ENCODE measurements at places on chromosomes 1 and 21. TPM values are rescaled to one million over a fixed set of nuclear protein-coding genes. Genes with fewer than 3 reads are reported as not detected.

COA7 gene
- total RNA-seq: 6.3 TPM

DNA sequence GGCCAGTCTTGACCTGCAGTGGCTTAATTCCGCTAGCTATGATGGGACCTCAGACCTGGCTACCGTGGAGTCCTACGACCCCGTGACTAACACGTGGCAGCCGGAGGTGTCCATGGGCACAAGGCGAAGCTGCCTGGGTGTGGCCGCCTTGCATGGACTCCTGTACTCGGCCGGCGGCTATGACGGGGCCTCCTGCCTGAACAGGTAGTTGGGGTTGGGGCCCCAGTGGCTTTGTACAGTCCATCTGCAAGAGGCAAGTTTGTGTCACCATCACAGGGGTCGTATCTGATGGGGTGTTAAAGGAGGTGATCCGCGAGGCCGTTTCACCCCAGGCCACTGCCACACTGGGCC lies 2.9 kb downstream of the KLHL17 start:
- no peak overlapping the region for H3K27ac ChIP-seq
- peaks cover 8% of the 10 kb centered on the region for H3K4me1 ChIP-seq
- no peaks in the 10 kb centered on the region for H3K36me3 ChIP-seq

DNA sequence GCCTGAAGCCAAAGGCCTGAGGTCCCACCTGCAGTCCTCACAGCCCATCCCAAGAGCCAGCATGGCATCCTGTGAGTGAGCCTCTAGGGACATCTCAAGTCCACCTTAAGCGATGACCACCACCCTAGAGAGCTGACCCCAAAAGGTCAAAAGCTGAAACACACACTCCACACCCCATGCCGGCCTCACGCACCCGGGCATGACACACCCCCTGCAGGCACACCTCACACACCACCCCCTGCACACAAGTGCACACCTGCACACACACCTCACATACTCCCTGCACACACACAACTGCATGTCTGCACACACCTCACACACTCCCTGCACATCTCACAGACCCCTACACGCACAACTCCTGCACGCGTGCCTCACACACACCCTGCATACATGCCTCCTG lies 118.7 kb downstream of the NPHP4 start:
- H3K27ac ChIP-seq: no peak overlapping the region
- no peak for DNase-seq
- no peaks in the 10 kb centered on the region for H3K27me3 ChIP-seq
- no peak overlapping the region for H3K4me3 ChIP-seq
- H3K4me1 ChIP-seq: no peaks in the 10 kb centered on the region

SELP gene
- 8.1 TPM for total RNA-seq

PHC2 gene
- 67.8 TPM for total RNA-seq

DNA sequence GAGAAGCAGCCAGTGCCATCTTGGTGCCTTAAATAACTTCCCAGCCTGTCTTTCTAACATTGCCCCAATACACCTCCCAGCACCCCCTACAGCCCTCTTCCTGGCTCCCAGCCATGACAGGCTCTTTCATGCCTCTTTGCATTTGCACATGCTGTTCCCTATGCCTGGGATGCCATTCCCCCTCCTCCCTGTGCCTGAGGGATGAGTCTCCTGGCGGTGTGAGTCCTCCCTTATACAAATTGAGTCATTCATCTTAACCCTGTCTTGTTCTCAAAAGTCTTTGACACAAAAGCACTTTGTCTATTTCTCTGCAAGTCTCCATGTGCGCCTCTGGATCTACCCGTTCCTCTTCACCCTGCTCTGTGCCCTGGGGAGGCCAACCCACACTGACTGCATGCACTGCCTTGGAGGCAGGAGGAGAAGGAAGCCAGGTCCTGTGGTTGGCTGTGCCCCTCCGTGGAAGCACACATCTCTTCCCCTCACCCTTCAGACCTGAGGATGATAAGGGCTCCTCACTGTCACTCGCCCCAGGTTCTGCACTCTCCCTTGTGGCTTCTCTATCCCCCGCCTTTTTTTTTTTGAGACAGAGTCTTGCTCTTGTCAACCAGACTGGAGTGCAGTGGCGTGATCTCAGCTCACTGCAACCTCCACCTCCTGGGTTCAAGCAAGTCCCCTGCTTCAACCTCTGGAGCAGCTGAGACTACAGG lies 25.1 kb downstream of the CDCP2 start:
- no peak overlapping the region for H3K4me3 ChIP-seq
- H3K4me1 ChIP-seq: peaks cover 3% of the 10 kb centered on the region
- no peaks in the 10 kb centered on the region for H3K27me3 ChIP-seq
- no peak for DNase-seq
- no peak overlapping the region for H3K27ac ChIP-seq

DNA sequence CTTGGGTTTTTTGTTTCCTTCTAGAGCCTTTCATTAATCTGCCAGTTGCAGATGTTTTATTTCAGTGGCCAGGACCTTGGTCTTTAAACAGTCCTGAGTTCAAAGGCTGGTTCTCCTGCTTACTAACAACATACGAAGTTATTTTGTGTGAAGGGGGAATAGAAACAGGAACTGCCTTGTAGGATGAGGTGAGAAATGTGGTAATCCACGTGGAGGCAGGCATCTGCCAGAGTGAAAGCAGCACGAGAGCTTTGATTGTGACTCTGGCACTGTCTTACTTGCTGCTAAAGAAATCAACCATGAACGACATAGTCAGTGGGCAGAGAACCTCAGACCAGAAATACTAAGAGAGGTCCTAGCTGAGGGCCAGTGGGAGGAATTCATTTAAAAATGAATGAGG lies 30.4 kb downstream of the TMEM63A start:
- no peak overlapping the region for H3K4me3 ChIP-seq
- no peak overlapping the region for H3K27ac ChIP-seq
- no peaks in the 10 kb centered on the region for H3K27me3 ChIP-seq
- H3K36me3 ChIP-seq: peaks cover 4% of the 10 kb centered on the region
- no peak for DNase-seq

ERRFI1 gene
- total RNA-seq: 60.7 TPM

- H3K27ac ChIP-seq: no peak overlapping the region
- H3K36me3 ChIP-seq: no peaks in the 10 kb centered on the region
- H3K4me3 ChIP-seq: no peak overlapping the region
- no peaks in the 10 kb centered on the region for H3K27me3 ChIP-seq
- no peak for DNase-seq
Observed at GRCh38 chr1:54904476-54905048, 17.6 kb upstream of the DHCR24 start.

- H3K4me3 ChIP-seq: no peak overlapping the region
- H3K4me1 ChIP-seq: no peaks in the 10 kb centered on the region
- no peak for DNase-seq
- H3K27me3 ChIP-seq: no peaks in the 10 kb centered on the region
- no peaks in the 10 kb centered on the region for H3K36me3 ChIP-seq
Observed at GRCh38 chr1:60090655-60091054, 17.1 kb upstream of the C1orf87 start.

DNA sequence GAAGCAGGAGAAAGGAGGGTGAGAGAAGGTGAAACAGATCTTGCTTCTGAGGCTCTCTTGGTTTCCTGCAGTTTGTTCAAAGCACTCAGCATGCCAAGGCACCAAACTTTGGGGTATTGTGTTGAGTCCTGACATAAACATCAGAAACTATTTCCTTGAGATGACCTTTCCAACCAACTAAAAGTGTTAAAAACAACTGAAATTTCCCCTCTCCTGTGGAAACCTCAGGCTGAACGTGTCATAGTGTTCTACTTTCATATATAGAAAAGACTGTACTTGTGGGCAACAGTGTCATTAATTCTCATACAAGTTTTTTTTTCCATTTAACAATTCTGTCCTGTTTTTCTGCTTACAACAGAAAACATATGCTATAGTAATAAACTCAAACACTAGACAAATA lies 6.3 kb upstream of the LYST start:
- no peak overlapping the region for H3K27ac ChIP-seq
- H3K36me3 ChIP-seq: no peaks in the 10 kb centered on the region
- no peak overlapping the region for H3K4me3 ChIP-seq
- no peaks in the 10 kb centered on the region for H3K27me3 ChIP-seq

DNA sequence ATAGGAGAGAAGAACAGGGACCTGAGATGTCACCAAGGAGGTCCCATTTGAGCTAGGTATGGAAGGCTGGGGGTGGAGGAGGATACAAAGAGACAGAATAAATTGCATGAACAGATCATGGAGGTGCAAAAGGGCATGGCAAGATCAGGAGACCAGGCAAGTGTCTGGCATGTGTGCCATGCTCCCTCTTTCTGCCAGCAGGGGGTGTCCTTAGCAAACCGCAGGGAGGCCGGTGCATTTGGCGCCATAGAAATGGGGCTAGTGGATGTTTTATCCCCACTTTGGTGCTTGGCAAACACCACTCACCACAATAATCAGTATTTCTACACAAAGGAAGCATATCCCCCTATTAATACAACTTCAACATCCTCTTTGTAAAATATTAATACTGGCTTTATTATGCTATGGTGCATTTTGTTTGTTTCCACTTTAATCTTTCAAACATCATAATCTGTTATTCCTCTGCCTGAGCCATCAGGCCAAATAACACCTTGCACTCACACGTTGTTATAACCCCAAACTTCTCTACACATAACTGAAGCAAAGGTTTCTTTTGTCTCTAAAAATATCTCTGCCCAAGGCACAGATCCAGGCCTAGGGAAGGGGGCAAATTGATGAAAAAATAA lies 25.9 kb downstream of the S100A6 start:
- peaks cover 4% of the 10 kb centered on the region for H3K4me1 ChIP-seq
- no peak overlapping the region for H3K4me3 ChIP-seq
- no peaks in the 10 kb centered on the region for H3K27me3 ChIP-seq
- DNase-seq: peak; percentile 63

TSPAN1 gene
- total RNA-seq: 2.4 TPM

- no peaks in the 10 kb centered on the region for H3K4me1 ChIP-seq
- H3K27ac ChIP-seq: no peak overlapping the region
- no peak for DNase-seq
- H3K36me3 ChIP-seq: no peaks in the 10 kb centered on the region
- no peak overlapping the region for H3K4me3 ChIP-seq
Observed at GRCh38 chr21:40257342-40257741, 390.1 kb downstream of the PCP4 start.

- H3K4me1 ChIP-seq: no peaks in the 10 kb centered on the region
- no peak for DNase-seq
- H3K27me3 ChIP-seq: no peaks in the 10 kb centered on the region
- peak overlapping the region; percentile 20 for H3K27ac ChIP-seq
- no peak overlapping the region for H3K4me3 ChIP-seq
- no peaks in the 10 kb centered on the region for H3K36me3 ChIP-seq
Observed at GRCh38 chr1:51605961-51606723, 10.8 kb upstream of the OSBPL9 start.

GRCh38 chr1:37149296-37149695 lies 115.0 kb upstream of the GRIK3 start:
- no peak for DNase-seq
- H3K27me3 ChIP-seq: peaks cover 4% of the 10 kb centered on the region

DNA sequence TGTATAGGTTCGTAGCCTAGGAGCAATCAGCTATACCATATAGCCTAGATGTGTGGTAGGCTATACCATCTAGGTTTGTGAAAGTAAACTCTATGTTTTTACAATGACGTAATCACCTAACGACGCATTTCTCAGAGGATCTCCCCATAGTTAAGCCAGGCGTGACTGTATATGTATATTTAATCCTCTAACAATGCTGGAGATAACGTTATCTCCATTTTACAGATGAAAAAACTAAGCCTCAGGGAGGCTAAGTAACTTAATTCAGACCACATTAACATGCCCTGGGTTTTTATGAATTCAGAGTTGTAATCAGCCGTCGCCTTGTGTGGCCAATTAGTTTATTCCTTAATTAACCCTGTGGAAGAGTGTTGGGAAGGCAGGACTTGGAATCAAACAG lies 107.7 kb upstream of the PLXNA2 start:
- DNase-seq: no peak
- H3K4me1 ChIP-seq: no peaks in the 10 kb centered on the region
- no peaks in the 10 kb centered on the region for H3K36me3 ChIP-seq

DNA sequence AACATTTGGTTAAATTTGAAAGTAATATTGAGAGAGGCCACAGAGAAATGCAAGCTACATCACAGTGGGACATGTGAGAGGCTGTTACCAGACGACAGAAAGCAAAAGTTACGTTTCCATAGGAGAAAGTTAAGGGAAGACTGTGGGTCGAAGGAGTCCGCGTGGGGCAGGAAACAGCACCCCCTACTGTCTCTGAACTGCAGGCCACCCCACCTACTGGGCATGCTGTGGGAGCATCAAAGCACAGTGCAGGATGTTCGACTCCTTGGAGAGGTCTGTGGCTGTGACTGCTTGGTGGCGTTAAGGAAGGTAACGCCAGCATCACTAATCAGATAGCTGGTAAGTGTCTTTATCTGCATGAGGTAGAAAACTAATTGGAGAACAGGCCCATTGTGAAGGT lies 123.9 kb downstream of the PTBP2 start:
- H3K27me3 ChIP-seq: no peaks in the 10 kb centered on the region
- DNase-seq: peak; percentile 41

BACE2 gene
- 6.4 TPM for total RNA-seq

DNA sequence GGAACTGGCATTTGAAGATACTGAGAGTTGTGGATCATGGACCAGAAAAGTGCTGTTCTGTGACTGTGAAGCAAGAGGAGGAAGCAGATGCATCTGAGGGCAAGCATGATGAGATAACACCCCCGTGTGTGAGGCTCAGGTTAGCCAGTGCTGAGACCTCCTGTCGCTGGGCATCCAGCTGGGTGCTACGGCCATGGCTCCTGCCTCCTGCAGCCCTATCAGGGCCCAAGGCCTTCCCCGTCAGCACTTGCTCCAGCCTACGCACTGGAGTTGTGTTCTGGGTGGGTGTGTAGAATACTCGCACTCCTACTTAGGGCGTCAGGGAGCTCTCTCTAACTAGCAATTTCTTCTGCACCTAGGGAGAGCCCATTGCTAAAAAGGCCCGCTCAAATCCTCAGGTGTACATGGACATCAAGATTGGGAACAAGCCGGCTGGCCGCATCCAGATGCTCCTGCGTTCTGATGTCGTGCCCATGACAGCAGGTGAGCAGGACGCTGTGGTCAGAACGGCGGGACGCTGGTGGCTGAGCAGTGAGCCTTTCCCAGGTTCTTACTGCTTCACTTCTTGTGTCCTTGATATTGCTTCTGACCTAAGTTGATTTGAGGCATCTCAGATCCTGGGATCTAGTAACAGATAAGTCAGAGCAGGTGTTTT lies 6.5 kb downstream of the PPIE start:
- H3K27me3 ChIP-seq: no peaks in the 10 kb centered on the region
- no peaks in the 10 kb centered on the region for H3K4me1 ChIP-seq
- DNase-seq: no peak
- H3K36me3 ChIP-seq: peaks cover 72% of the 10 kb centered on the region

TP73 gene
- total RNA-seq: 0.08 TPM

GRCh38 chr1:35637401-35637809 lies 3.9 kb downstream of the PSMB2 start:
- peaks cover 39% of the 10 kb centered on the region for H3K4me1 ChIP-seq
- no peaks in the 10 kb centered on the region for H3K27me3 ChIP-seq

GRCh38 chr1:236989290-236990051 lies 14.8 kb downstream of the MT1HL1 start:
- no peak overlapping the region for H3K27ac ChIP-seq
- no peaks in the 10 kb centered on the region for H3K36me3 ChIP-seq
- H3K4me1 ChIP-seq: no peaks in the 10 kb centered on the region
- H3K27me3 ChIP-seq: no peaks in the 10 kb centered on the region

DRAXIN gene
- under 0.01 TPM for total RNA-seq

Data from liver (tissue), 10 donors.